ENCODE measurements at places on chromosomes 7 and 10. TPM values are rescaled to one million over a fixed set of nuclear protein-coding genes. Genes with fewer than 3 reads are reported as not detected.
A peak's percentile ranks its signal among the peaks of the same experiment; 100 is the strongest.

Gene SIRT1
- total RNA-seq, result 41.3 TPM

Gene C7orf57
- total RNA-seq, result 0.21 TPM

DNA sequence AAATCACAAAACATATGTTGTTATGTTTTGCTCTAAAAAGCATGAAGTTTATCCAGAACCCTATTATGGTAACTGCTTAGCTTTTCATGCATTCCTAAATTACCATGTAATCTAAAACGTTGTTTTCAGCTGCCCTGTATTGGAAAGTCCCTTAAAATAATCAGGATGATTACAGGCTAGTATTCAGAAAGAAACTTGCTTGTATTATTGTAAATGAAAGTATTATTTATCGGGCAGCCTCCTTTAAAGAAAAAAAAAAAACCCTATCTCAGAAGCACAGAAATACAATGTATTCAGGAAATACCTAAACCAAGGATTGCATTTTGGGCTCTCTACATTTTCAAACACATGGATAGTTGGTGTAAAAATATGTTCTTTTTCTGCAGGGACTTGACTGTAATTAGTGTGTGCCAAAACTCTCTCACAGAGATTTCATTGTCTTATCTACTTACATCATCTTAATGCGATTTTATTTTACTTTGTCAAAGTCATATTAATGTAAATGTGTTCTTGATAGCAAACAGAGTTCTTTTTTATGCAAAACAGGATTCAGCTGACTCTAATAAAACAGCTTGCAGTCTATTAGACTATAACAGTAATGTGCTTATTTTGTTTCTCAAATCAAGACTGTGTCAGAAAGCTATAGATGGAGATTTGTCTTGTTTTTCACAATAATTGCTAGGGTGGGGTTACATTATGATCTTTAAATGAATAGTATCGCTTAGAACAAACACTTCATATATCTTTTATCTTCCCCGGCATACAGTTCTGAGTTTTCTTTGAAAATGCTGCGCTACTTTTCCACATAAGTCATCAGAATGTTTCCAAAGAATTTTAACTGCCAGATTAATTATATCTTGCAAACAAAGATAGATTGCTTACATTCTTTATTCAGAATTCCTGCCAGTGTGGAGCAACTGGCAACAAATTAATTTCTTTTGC is 65.3 kb upstream of the ARID5B start:
- DNase-seq, result no peak

- DNase-seq, result no peak
These were observed 39.8 kb downstream of the ATOH7 start for GRCh38 chr10:68192113-68192512.

GRCh38 chr10:46037107-46037825 is 6.8 kb upstream of the NCOA4 start:
- no peak for DNase-seq

DNA sequence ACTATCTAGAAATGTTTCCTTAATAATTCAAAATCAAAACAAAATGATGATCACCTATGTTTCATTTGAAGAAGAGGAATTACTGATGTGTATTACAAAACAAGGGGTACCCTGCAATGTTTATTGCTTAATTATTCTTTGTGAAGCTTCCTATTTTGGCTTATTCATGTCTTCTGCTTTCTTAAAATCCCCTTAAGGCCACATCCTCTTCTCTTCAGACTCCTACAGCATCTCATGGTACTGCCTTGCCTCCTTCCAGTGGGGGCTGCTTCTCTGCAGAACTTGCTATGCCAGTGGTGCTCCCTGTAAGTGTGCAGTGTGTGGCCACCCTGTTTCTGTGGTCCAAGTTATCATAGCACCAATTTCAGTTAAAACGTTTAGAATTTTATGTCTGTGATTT is 35.0 kb downstream of the CCDC146 start:
- DNase-seq, result no peak

Gene HMX3
- not detected for total RNA-seq

- DNase-seq, result no peak
These were observed 493.3 kb upstream of the PODXL start for GRCh38 chr7:132049462-132050304.

Gene SFRP5
- total RNA-seq, result 1.1 TPM

DNA sequence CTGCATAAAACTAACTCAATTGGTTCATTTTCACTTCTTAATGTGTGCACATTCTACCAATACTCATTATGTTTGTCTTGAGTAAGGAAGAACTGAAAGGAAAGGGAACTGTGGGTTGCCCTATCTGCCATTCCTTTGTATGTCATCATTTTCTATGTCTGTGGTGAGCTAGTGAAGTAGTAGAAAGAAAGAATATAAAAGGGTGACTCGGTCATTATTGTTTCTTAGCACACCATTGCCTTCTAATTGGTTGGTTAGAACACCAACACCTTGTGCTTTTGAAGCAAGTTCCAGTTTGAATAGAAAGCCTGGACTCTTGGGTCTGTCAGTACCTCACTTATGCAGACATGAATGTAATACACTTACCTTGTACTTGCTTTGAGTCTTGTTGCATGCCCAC is 64.3 kb upstream of the MDFIC start:
- DNase-seq, result no peak

Gene STARD3NL
- 56.5 TPM for total RNA-seq

Gene MEOX2
- 43.1 TPM for total RNA-seq

Gene PDGFA
- 28.9 TPM for total RNA-seq

DNA sequence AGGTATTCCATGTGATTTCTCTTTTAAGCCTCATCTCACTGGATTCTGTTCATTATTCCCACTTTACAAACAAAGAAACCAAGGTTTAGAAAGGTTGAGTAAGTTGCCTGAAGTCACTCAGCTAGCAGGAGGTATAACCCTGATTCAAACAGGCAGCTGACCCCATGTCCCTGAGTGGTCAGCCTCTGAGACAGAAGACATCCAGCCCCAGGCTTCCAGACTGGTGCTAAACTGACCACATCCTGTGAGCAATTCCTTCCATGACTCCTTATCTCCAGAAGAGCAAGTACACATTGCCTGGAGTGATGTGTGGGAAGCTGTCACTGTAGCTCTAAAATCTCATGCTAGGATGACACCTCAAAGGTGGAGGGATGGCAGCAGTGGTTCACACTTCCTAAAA is 3.7 kb downstream of the PLPP4 start:
- DNase-seq, result no peak

DNA sequence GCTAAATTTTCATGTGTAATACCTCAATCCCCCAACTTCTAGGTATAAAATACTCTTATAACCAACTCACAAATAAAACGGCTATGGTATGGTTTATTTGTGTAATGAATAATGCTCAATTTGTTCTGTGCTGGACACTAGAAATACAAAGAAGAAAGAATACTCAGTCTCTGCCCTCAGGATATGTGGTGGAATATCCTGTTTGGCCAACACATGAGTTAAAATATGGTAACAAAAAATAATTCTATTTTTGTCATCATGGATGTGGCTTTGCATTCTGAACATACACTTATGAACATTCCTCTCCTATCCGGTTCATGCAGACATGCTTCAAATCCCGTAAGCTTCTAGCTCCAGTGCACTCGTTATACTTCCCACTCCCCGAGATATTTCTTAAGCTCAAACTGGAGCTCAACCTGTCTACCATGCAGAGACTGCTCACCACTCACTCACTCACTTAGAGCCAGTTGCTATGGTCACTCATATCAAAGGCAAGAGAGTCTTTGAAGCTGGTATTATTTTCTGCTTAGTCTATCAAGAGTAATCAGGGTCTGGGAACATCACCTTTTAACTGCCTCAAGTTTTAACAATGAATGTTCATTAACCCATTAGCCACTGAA is 53.8 kb upstream of the SLC16A12 start:
- DNase-seq, result no peak

GRCh38 chr10:20877986-20878983 is 18.8 kb downstream of the NEBL start:
- DNase-seq, result peak; percentile 23

- no peak for DNase-seq
These were observed 76.4 kb upstream of the ZMIZ1 start for GRCh38 chr10:78992333-78992732.

Gene NPSR1
- 0.58 TPM for total RNA-seq

DNA sequence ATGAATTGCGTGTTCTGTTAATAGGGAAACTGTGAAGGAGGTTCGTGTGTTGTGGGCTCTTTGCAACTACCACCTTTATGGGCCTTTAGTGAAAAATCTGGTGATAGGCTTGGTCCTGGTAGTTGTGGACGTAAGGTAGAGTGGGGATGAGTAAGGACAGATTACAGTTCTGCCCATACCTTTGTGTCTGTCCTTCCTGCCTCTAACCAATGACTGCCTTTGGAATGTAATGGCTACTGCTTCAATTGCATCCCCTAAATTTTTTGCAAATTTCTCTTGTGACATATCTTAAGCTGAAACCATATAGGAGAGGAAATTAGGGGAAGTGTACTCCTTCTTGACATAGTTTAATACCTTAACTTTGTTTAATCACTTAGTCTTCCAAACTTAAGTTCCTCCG is 82.3 kb downstream of the ADK start:
- DNase-seq, result no peak

DNA sequence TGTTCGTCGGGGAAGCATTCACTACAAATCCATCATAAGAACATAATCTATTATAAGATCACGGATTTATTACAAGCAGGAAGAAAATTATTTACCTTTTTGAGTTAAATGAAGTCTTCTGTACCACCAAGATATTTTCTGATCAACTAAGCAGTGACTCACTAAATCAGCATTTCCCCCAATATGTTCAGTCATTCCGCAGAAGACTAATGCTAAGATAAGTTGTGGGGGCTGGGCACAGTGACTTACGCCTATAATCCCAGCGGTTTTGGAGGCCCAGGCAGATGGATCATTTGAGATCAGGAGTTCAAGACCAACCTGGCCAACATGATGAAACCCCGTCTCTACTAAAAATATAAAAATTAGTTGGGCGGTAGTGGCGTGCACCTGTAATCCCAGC is 144.2 kb upstream of the EGR2 start:
- no peak for DNase-seq

Gene STAG3
- 0.90 TPM for total RNA-seq

DNA sequence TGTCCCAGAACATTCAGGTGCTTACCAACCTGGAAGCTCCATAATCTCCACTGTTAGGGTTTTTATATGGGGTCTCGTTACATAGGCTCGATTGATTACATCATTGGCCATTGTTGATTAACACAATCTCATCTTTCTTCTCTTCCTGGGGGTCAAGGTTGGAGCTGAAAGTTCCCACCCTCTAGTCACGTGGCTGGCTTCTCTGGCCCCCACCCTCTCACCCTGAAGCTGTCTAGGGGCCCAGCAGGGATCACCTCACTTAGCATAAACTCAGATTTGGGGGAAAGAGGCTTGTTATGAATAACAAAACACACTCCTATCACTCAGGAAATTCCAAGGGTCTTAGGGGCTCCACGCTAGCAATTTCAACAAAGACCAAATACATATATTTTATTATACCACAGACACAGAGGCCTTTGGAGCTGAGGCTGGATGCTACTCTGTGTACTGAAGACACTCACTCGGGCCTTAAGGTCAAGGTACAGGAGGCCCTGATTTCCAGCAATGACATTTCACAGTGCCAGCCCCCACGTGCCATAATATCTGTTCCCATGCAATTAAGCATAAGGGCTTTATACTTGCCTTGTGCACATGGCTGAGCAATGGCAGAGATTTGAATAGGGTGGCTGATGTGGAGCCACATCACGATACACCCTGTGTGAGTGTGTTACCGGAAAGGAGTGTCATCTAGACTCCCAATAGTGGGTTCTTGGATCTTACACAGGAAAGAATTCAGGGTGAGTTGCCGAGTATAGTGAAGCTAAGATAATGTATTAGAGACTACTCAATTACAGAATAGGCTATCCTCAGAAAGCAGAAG is 108.2 kb downstream of the COL26A1 start:
- no peak for DNase-seq

GRCh38 chr7:37570145-37570544 is 113.4 kb upstream of the GPR141 start:
- no peak for DNase-seq

Gene ADIRF
- 112 TPM for total RNA-seq

DNA sequence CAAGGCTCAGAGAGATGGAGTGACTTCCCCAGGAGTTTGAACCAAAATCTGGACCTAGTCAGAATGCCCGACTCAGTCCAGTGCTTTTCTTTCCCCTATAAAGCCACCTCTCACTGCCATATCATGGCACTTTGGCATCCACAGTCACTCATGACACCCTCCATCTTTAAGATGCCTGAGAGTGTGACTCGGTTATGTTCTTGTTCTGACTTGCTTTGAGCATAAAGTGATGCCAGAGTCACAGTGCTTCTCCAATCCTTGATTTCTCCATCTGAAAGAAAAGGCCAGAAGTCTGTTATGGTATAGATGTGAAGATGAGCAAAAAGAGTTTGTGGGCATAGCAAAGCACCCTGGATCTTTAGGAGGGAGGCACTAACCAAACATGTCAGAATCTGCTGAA is 538.1 kb downstream of the SORCS1 start:
- no peak for DNase-seq

DNA sequence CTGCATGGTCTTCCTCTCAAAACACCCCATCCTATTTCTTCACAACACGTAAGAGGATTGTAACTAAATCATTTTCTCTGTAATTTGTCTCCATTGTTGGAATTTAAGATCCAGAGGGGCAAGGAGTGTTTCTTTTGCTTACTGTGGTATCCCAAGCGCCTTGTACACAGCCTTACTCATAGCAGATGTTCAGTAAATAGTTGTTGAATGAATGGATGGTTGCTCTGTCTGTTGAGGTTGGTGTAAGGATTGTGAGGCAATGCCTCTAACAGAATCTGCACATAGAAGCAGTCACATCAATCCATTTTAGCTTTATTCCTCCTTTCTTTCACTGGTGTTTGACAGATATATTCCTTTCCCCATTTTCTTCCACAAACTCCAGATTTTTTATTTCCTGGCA is 90.1 kb downstream of the ZNF365 start:
- no peak for DNase-seq

Gene PVRIG
- 0.21 TPM for total RNA-seq

Gene TRPV6
- total RNA-seq, result 0.74 TPM

- DNase-seq, result no peak
These were observed 558.9 kb upstream of the MGMT start for GRCh38 chr10:128908099-128908498.

- no peak for DNase-seq
These were observed 833.5 kb downstream of the XPNPEP1 start for GRCh38 chr10:109089779-109090178.

DNA sequence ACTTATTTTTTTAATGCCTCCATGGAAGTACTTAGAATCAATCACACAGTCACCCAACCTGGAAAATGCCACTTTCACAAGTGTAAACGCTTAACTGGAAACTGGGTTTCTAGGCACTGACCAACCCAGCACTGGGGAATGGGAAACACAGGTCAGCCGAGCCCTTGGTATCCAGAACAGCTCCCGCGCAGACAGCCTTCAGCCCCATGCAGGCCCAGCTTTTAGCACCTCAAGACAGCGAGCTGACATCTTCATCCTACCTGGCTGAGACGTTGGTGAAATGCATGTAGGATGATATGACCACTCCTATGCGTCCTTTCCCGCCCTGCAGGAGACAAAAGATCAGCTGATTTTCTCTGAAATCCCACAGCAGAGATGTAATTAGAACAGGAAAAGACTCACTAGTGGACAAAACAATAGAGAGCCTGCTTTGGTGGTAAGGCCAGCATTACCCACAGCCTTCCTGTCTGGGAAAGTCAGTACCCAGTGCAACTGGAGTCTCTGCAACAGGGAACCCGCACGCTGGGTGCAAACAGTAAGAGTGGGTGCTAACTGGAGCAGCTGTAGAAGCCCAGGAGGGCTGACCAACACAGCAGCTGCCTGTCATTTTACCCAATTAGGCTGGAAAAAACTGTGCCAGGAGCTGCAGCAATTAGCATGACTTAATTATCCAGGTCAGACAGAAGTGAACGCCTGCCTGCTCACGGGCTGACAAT is 153.7 kb downstream of the TNS3 start:
- no peak for DNase-seq

GRCh38 chr10:117004227-117005025 is 561 bp downstream of the SHTN1 start:
- no peak for DNase-seq

Gene UPK3BL2
- 15.4 TPM for total RNA-seq

Gene TEX47
- not detected for total RNA-seq
